IMR-90 (cell line): ENCODE measurements at places on chromosomes 11 and 22. TPM values are rescaled to one million over a fixed set of nuclear protein-coding genes. Genes with fewer than 3 reads are reported as not detected.

The APOA1 gene
- polyA plus RNA-seq, result 0.89 and 0.98 TPM in 2 replicates

The CAPN5 gene
- 24.0 and 26.9 TPM in 2 replicates for polyA plus RNA-seq

The OR51B5 gene
- 0.09 and 0.29 TPM in 2 replicates for polyA plus RNA-seq

The HYLS1 gene
- 4.8 and 5.1 TPM in 2 replicates for polyA plus RNA-seq

The ARHGAP8 gene
- polyA plus RNA-seq, result 0.06 and 0.21 TPM in 2 replicates

The LMNTD2 gene
- 1.3 and 2.5 TPM in 2 replicates for polyA plus RNA-seq

The ASPHD2 gene
- polyA plus RNA-seq, result 1.3 and 1.4 TPM in 2 replicates

- DNase-seq, result no peak
- no peaks in the 10 kb centered on the region for H3K36me3 ChIP-seq
- peaks cover 27% of the 10 kb centered on the region for H3K27me3 ChIP-seq
- H3K4me3 ChIP-seq, result no peak overlapping the region
- no peak overlapping the region for H3K27ac ChIP-seq
Measured at GRCh38 chr11:2074266-2074825, 64.8 kb downstream of the IGF2 start.

- H3K4me3 ChIP-seq, result no peak overlapping the region
- H3K27me3 ChIP-seq, result no peaks in the 10 kb centered on the region
- H3K36me3 ChIP-seq, result peaks cover 23% of the 10 kb centered on the region
Measured at GRCh38 chr11:64759131-64759721, 548 bp downstream of the PYGM start.

- H3K27ac ChIP-seq, result no peak overlapping the region; the same call in 1 of the 2 replicates
- no peak overlapping the region for H3K4me3 ChIP-seq
- no peak for DNase-seq
Measured at GRCh38 chr22:21043860-21044535, 1.7 kb upstream of the LRRC74B start.

DNA sequence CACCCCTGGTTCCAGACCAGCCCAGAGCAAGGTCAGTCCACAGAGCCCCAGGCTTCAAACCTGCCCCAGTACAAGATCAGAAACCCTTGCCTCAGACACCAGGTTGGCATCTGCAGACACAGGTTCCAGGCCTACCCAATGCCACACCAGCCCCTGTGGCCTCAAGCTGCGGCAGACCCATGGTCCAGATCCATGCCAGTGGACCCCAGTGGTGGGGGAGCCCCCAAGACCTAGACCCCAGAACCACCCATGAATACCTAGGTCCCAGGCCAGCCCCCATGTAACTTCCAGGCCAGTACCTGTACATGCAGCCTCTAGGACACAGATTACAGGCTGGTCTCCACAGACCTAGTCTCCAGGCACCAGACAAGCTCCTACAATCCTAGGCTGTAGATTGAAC is 1019.3 kb downstream of the JRKL start:
- H3K27me3 ChIP-seq, result no peaks in the 10 kb centered on the region
- no peak for DNase-seq
- no peaks in the 10 kb centered on the region for H3K4me1 ChIP-seq

DNA sequence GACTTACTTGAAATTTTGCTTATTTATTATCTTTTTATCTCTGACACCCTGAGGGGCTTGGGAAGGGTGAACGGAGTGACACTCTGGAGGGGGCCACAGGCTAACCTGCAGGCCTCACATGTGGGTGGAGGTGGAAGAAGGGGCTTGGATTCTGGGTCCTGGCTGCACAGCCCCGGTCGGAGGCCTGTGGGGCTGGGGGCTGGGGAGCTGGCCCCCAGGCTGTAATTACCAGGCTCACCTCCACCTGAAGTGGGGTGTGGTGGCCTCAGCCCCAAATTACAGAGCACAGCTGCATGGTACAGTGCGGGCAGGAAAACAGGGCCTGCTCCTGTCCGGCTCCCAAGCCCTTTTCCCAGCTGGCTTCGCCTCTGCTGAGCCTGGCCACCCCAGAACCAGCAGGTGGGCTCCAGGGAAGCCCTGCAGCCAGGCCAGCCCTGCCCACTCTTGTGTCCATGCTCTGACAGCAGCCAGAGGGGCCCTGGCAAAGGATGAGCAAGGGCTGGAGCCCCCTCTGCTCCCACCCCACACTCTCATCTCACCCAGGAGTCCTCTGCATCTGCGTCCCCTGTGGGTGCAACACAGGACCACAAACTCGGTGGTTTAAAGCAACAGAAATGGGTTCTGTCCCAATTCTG is 48.0 kb downstream of the IGF2 start:
- no peaks in the 10 kb centered on the region for H3K36me3 ChIP-seq
- no peak for DNase-seq
- H3K27ac ChIP-seq, result no peak overlapping the region

DNA sequence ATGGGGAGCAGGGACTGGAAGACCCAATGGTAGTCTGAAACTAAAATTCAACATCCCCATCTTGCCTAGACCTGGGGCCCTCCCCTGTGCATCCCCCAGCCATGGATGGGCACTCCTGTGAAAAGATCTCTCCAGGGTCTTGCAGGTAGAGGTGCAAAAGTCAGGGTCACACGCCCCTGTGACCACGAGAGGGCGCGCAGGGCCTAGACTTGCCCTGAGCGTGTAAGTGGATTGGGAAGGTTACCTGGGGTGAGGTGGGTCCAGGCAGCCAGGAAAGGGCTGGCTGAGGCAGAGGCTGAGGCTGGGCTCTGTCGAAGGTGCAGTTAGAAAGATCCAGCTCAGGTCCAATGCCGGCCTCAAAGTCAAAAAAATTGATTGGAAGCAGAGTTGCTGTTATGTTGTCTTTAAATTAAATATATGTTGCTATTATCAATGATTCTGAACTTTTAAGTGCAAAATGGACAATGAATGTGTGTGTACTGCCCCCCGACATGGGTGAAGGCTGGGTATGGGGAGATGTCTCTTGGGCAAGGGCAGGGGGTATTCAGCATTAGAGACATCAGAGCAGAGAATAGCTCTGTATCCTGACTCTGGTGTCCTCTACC is 4.8 kb upstream of the POU2F3 start:
- H3K4me1 ChIP-seq, result no peaks in the 10 kb centered on the region
- no peaks in the 10 kb centered on the region for H3K36me3 ChIP-seq
- DNase-seq, result peak; percentile 43
- H3K4me3 ChIP-seq, result no peak overlapping the region
- peaks cover 50% of the 10 kb centered on the region for H3K27me3 ChIP-seq

DNA sequence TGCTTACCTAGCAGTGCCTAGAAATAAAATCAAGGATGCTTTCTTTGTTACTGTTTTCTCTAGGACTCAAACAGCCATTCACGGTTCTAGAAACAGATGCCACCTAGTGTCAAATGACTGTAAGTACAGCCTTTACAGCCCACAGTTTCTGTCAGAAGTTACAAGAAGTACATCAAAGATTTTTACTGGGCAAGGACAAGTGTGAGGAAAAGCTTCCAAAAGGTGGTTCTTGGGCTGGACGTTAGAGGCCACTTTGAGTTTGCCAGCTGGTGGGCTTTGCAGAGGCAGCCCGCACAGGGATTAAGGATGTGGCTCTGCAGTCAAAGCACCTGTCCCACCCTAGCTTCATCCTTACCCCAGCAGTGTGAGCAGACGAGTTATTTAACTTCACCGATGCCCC is 6.9 kb downstream of the KMT5B start:
- H3K4me1 ChIP-seq, result peaks cover 7% of the 10 kb centered on the region
- peak; percentile 69 for DNase-seq
- no peaks in the 10 kb centered on the region for H3K27me3 ChIP-seq
- no peak overlapping the region for H3K27ac ChIP-seq
- H3K4me3 ChIP-seq, result no peak overlapping the region

- H3K27ac ChIP-seq, result peak overlapping the region; percentile 47; the same call in 1 of the 2 replicates
- no peak overlapping the region for H3K4me3 ChIP-seq
- H3K27me3 ChIP-seq, result no peaks in the 10 kb centered on the region
Measured at GRCh38 chr22:46108564-46109473, 41.5 kb upstream of the PPARA start.

DNA sequence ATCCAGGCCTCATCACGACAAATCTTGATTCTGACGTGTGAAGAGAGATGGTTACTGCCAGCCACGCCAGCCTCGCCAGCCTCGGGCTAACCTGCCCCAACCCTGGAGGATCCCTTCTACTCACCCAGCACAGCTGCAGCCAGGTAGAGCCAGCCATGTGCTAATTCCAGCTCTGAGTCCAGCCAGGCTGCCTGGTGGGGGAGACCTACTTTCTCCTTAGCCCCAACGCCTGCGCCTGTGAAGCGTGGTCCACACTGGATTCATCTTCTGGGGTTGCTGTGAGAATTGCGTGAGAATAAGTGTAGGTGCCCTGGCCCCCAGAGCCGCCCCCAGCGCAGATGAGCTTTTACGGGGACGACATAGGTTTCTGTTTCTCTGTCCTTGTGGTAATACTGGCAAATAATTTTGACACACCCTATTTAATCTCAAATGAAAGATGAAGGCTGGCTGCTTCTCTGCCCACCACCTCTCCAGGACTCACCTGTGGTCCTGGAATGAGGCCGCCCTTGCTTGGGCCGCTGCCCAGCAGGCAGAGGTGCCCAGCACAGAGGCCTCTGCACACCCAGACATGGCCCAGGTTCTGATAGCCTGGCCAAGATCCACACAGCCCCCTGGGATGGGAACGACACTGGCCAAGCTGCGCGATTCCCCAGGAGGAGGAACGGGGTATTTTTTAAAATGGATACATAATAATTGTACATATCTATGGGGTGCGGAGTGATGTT is 528.4 kb downstream of the TBC1D22A start:
- H3K36me3 ChIP-seq, result no peaks in the 10 kb centered on the region
- H3K4me1 ChIP-seq, result no peaks in the 10 kb centered on the region
- DNase-seq, result no peak
- no peak overlapping the region for H3K4me3 ChIP-seq

- peaks cover 7% of the 10 kb centered on the region; the same call in 1 of the 2 replicates for H3K4me1 ChIP-seq
- H3K36me3 ChIP-seq, result no peaks in the 10 kb centered on the region
- no peak overlapping the region for H3K4me3 ChIP-seq
- DNase-seq, result no peak
- no peaks in the 10 kb centered on the region for H3K27me3 ChIP-seq
Measured at GRCh38 chr11:123454796-123455195, 24.7 kb downstream of the GRAMD1B start.

GRCh38 chr11:132312161-132312560 is 941.7 kb downstream of the NTM start:
- H3K36me3 ChIP-seq, result no peaks in the 10 kb centered on the region
- no peaks in the 10 kb centered on the region for H3K27me3 ChIP-seq
- no peak overlapping the region for H3K27ac ChIP-seq
- peaks cover 5% of the 10 kb centered on the region for H3K4me1 ChIP-seq
- no peak overlapping the region for H3K4me3 ChIP-seq
- DNase-seq, result peak; percentile 83

DNA sequence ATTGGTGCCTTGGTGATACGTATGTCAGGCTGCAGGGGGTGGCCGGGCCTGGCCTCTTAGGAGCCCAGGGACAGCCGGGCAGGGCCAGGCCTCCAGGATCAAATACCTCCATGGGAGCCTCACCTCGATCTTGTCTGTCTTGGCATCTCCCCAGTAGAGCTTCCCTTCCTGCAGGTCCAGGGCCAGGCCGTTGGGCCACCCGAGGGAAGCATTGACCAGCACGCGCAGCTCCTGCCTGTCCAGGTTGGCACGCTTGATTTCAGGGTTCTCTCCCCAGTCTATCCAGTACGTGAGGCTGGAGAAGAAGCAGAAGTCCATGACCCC is 137.7 kb downstream of the CRYBB2 start:
- DNase-seq, result no peak

- H3K36me3 ChIP-seq, result peaks cover 14% of the 10 kb centered on the region
- H3K4me3 ChIP-seq, result peak overlapping the region; percentile 85
- H3K4me1 ChIP-seq, result peaks cover 4% of the 10 kb centered on the region; the same call in 1 of the 2 replicates
- peak overlapping the region; percentile 72; the same call in 1 of the 2 replicates for H3K27ac ChIP-seq
- H3K27me3 ChIP-seq, result no peaks in the 10 kb centered on the region
- DNase-seq, result peak; percentile 58
Measured at GRCh38 chr11:27696115-27696514, 4.1 kb downstream of the BDNF start.

DNA sequence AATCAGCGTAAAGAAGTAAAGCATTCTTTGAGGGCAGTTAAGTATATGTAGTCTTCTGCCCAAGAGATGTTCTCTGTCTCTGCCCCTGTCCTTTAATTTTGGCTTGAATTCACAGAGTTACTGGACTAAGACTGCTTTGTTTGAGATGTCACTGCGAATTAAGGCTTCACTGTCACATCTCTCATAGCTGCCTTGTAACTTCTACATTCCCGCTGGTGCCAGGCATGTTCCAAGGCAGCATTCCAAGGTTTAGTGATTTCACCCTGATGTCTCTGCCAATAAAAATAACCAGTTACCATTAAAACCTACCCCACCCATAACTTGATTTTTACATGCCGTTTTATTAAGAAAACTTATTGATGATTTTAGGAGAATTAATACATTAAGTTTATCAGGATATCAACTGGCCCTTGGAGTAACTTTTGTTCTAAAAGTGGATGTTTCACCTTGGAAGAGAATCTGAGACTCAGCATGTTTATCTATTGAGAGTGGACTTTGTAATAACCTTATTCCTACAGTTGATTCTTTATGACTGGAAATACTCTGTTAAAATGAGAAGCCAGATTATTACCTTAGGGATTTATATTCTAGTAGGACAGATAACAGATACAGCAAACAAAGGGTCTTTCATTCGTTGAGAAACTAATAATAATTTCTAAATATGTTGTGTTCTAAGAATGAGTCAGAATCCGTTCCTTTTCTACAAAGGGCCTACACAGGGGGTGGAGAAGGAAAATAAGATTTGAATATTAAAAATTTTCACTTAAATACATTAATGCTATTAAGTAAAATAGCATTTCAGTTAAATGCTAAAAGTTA is 110.2 kb downstream of the UVRAG start:
- no peak overlapping the region for H3K4me3 ChIP-seq
- no peaks in the 10 kb centered on the region for H3K27me3 ChIP-seq
- no peaks in the 10 kb centered on the region for H3K36me3 ChIP-seq
- H3K4me1 ChIP-seq, result peaks cover 3% of the 10 kb centered on the region; the same call in 1 of the 2 replicates

GRCh38 chr22:49522582-49523373 is 304.9 kb downstream of the BRD1 start:
- no peak for DNase-seq
- H3K36me3 ChIP-seq, result no peaks in the 10 kb centered on the region
- H3K4me3 ChIP-seq, result no peak overlapping the region
- no peaks in the 10 kb centered on the region for H3K27me3 ChIP-seq
- H3K27ac ChIP-seq, result no peak overlapping the region
